Fibroblast of skin of right biceps (primary cell): ENCODE measurements at places on chromosomes 5 and 9.

- DNase-seq: peak; percentile 18
Observed at GRCh38 chr5:78288246-78288645, 6.3 kb downstream of the AP3B1 start.

GRCh38 chr5:56147659-56148230 lies 85.4 kb downstream of the ANKRD55 start:
- DNase-seq: no peak

GRCh38 chr9:133304158-133304470 lies 29.1 kb upstream of the ABO start:
- no peak for DNase-seq

GRCh38 chr9:131306397-131307004 lies 17.0 kb downstream of the PLPP7 start:
- DNase-seq: peak; percentile 27

GRCh38 chr5:42514754-42515153 lies 91.5 kb downstream of the GHR start:
- DNase-seq: no peak

GRCh38 chr5:95957561-95958203 lies 4.0 kb downstream of the ELL2 start:
- DNase-seq: no peak

DNA sequence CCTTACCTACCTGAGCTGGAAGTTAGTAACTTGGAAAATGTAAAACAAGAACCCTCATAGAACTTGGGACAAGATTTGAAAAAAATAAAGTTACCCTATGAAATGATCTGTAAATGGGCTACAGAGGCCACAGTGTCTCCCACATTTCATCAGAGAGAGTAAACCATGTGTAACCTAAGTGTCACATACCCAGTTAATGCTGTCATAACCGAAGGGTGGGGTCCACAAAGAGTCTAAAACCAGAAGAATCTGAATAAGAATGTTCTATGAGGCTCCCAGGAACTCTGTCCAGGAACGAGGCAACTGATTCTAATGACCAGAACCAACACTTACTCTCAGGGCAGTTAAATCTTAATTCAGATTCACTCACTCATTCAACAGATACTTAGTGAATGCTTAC lies 1.0 kb upstream of the FAM13B start:
- peak; percentile 77 for DNase-seq

DNA sequence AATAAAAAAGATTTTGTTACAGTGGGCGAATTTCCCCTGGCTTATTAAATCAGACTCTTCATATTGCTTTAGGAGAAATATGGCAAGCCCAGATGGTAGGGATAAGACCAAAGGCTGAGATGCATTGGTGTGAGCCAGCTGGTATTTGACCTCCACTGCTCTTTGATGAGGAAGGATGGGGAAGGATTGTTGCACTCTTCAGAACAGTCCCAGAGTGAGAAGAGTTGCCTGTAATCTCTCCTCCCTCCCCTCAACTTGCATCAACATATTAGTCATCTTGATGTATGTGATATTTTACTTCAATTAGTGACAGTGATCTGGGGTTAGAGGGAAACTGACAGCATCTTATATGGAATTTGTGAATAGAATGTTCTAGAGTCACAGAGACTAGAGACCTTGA lies 136.6 kb downstream of the ADAMTS12 start:
- DNase-seq: peak; percentile 44

DNA sequence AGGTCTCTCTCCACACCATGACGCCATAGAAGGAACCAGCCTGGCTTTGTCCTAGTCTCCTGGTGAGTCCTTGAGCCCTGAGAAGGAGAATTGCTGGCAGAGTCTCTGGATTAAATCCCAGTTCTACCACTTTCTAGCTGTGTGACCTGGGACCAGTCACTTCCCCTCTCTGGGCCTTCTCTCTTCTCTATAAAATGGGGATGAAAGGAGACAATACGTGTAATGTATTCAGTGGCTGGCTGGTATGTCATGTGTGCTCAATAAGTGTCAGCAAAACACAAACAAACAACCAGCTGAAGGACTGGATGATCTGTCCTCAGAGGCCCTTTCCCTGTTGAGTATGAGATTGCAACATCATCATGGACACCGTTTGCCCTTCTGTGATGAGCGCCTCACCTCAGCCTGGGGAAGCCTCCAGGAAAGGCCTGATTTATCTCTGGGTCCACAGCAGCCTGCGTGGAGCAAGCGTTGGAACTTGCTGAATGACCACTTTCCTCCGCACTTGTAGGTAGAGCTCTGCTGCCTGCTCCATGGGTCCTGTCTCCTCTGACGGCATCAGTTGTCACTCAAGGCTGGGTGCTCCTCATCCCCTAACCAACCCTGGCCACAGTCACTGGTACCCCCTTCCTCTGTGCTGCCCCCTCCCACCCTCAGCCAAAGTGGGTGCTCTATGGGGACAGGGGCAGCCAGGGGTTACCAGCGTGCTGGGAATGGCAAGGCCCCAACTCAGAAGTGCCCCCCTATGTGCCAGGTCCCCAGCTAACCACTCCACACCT lies 3.6 kb upstream of the NR5A1 start:
- no peak for DNase-seq

GRCh38 chr5:5154733-5155132 lies 14.6 kb downstream of the ADAMTS16 start:
- no peak for DNase-seq

DNA sequence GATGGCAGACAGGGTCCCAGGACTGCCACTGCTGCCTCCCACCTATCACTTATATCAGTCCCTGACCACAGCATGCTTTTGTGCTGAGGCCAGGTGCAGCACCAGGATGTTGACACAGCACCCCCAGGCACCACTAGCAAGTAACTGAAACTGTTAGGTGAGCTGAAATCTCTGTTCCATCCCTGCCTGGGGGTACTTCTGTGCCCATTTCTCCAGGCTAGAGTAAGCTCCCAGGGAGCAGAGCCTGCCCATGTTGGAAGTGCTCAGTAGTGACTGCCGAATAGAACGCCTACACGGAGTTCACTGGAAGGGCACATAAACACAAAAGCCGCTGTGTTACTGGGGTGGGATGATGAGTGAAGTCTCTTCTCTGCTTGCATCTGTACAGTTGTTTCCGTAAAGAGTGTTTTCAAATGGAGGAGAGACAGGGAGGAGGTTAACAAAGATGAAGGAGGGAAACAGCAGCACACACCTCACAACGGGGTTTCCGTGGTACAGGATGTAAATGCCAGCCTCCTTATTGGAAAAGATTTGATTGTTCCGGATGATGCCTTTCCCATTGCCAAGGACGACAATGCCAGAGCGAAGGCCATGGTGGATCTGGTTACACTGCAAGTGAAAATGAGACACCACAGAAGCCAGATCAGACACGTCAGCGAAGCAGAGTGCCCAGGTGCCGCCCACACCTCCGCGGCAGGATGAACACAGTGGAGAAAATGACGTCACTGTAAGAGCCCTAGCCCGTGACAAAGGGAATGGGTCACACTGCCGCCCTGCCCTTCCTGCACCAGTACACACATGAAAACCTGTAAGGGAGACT lies 43.1 kb downstream of the POLR1E start:
- DNase-seq: no peak

DNA sequence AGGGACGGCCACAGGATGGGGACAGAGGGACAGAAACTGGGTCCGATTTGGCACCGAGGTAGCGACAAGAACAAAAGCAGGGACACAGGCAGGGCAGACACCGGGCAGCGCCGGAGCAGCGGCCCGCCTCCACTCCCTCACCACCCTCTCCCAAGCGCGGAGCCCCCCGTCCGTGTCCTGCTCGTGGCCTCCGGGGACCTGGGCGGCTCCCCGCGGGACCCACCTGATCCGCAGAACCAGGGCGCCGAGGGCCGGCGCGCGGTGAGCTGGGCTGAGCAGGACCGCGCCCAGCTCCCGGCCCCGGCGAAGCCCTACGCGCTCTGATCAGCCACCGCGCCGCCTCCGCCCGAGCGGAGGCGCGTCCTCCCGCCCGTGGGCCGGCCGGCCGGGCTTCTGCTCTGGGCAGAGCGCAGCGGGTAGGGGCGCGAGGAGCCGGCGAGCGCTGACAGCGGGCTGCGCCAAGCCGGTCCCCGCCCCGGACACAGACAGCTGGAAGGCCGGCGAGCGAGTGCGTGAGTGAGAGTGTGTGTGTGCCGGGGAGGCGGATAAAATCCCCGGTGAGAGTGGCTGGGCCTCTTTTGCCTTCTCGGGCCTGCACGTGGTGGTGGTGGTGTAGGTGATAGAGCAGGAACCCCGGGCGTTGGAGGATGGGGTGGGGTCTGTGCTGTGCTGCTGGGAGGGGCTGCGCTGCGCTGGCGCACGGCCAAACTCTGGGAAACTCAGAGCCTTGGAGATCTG lies at the start of gene GGTA1:
TSS of gene GGTA1 (minus strand) at position 418 of the 738 bp plus-strand sequence. CDS start 31,922 bp downstream, outside the sequence.
- peak; percentile 42 for DNase-seq

DNA sequence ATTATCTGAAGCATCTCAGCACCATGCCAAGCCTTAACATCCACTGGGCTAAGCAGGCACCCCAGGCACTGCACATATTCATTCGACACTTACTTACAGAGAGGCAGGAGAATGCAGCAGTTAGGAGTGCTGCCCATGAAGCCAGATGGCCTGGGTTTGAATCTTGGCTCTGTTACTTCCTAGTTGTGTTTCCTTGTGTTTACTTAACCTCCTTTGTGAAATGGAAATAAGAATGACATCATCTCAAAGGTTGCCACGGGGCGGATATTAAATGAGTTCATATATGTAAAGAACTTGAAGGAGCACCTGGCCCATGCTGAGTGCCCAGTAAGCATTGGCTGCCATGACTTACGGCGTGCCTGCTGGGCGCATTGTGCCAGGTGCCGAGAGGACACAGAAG lies 565.2 kb downstream of the CDK5RAP2 start:
- no peak for DNase-seq

- no peak for DNase-seq
Observed at GRCh38 chr9:74974558-74974957, 21.8 kb upstream of the C9orf40 start.

DNA sequence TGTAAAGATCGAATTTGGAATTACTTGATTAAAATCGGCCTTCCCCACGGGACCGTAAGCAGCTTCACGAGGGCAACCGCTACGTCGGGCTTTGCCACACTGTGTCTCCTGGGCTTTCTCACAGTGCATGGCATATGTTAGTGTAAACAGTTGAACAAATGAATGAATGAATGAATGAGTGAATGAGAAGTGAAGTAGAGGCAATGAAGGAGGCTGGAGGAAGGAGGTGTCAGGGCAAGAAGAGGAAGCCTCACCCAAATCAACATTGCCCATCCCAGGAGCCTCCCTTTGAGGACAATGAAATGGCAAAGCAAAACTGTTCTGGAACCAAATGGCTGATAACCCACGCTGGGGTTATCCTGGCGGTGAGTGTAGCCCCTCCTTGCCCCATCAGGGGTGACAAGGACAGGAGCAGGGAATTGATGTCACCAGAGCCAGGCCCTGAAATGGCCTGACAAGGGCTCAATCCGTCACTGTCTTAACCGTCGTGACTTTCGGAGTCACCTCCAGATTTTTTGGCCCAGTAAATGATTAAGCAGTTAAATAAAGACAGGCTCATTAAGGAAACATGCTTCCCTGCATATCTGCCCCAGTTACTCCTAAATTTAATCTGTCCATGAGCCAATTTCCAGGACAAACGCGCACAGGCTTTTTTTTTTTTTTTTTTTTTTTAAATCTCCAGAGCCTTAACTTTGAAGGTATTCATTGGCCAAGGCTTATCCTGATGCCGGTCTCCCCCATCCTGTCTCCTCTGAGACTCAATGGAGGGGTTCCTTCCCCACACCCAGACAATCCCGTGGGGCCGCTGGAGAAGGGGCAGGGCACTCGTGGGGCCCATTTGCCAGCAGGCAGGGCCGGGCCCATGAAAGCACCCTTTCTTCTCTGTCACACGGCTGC lies 88.4 kb upstream of the BOD1 start:
- DNase-seq: no peak

DNA sequence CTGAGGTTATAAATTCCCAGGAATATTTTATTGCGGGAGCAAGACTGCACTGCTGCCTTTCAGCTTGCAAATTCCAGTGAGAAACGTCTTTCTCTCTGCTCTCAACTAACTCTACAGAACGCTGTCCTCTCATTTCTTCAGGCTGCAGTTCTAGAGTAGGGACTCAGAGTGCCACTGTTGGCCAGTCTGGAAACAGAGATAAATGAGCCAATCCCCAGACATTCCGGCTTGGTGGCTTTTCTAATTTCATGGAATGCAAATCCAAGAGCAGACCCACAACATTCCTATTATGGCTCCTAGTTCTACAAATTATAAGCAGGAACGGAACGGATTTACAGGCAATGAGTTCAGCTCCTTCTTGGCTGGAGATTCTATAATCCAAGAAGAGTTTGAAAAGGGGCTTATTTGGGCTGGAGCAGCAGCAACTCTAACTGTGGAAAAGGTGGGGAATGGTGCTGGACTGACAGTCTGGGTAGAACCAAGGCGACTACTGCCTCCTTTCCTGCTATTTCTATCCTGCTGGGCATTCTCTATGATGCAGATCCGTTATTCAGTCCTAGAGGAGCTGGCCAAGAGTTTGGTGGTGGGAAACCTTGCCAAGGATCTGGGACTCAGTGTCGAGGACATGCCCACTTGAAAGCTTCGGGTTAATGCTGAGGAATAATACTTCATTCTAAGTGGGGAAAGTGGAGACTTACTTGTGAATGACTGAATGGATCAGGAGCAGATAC lies 9.3 kb downstream of the PCDHGA12 start:
- DNase-seq: peak; percentile 55

DNA sequence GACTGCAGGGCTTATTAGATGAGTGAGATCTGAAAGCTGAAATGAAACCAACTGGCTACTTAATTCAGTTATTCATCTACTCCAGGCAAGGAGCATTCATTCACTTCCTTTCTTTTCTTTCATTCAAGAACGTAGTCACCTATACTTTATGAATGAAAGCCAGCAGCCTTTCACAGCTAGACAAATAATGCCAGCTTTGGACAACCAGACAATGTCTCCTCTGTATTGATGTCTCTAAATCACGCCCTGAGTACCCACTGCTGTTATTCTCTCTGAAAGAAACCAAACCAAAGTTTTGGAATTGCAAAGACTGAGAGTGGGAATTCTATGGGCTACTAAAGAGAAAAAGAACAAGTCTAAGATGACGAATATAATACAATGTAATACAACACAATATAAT lies 121.2 kb upstream of the PTPN3 start:
- no peak for DNase-seq

GRCh38 chr9:23644326-23644725 lies 181.7 kb downstream of the ELAVL2 start:
- no peak for DNase-seq

DNA sequence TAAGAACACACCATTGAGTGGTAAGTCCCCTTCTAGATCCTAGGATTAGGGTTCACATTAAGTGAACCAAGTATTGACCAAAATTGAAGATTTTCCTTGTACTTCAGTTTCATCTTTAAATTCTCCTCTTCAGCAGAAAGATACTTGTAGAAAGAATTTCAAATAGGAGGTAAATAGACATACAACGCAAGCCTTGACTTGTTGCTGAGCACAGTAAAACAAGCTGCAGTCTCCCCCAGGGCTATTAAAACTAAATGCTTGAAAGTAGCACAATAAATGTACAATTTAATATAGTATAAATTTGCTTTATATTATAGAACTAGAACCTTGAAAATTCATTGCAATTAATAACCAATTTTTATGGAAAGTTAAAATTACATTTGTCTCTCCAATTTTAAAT lies 170.1 kb upstream of the TARS1 start:
- no peak for DNase-seq
